ENCODE measurements at places on chromosomes 3 and 15.

DNA sequence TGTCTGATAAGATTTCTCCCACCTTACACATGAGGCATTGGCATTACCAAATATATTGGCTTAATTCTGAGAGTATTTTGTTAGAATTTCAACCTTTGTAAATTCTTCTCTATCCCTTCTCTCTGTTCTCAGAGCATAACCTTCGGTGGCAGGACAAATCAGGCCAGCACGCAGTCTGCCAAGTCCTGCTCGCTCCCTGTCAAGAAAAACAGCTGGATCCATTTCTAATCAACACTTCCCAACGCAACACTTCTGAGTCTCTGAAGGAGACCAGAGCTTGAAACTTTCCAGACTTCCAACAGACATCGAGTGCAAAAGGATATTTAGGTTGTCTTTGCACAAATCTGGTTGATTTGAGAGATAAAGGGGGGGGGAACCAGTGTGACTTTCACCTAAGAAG is 125.7 kb downstream of the SV2B start:
- DNase-seq: peak; percentile 78

- no peak for DNase-seq
Measured at GRCh38 chr3:45252826-45253225, 26.7 kb upstream of the TMEM158 start.

GRCh38 chr3:100606894-100607512 is 2.4 kb upstream of the ADGRG7 start:
- DNase-seq: no peak

GRCh38 chr15:59240036-59240435 is 33.4 kb downstream of the LDHAL6B start:
- DNase-seq: peak; percentile 21

- no peak for DNase-seq
Measured at GRCh38 chr3:39241561-39241960, 38.3 kb downstream of the CX3CR1 start.

DNA sequence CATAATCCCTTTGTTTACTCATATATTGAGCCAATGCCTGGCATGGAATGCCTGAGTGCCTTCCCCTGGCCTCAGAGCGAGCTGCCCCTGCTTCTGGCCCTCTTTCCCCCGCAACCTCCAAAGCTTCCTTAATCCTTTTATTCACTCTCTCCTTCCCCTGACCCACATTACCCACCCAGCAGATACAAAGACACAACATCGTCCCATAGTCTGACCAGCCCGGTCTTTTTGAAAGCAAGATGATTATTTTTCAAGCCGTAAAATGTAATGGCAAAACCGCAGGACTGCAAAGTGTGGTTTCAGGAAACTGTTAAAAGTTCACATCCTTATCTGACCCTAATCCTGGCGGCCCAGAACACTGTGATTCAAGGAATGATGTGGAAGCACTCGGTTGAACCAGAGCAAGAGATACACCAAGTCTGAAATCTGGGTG is 78.4 kb upstream of the LRTM1 start:
- DNase-seq: no peak

- DNase-seq: no peak
Measured at GRCh38 chr3:30924763-30925162, 30.3 kb upstream of the GADL1 start.

DNA sequence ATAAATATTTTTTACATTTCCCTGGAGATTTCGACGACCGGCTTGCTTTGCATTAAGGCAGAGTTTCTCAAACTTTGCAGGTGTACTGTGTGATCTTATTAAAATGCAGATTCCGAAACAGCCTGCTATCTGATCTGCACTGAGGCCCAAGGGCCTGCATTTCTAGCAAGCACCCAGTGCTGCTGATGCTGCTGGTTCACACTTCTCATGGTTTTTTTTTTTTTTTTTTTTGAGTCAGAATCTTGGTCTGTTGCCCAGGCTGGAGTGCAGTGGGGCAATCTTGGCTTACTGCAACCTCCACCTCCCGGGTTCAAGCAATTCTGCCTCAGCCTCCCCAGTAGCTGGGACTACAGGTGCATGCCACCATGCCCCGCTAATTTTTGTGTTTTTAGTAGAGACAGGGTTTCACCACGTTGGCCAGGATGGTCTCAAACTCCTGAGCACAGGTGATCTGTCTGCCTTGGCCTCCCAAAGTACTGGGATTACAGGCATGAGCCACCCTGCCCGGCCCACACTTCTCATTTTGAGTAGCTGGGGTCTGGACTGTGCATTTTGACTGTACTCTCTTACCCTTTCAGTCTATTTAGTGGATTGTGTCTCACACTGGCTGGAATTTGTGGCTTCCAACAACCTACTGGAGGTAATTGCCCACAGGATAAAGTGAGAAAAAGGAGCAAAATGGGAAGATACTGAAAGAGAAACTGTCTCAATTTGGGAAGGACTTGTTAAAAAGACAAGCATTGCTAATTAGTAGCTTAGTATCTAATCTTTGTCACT is 94.1 kb downstream of the ITPR1 start:
- no peak for DNase-seq

GRCh38 chr3:55484801-55485791 is 2.0 kb downstream of the WNT5A start:
- peak; percentile 78 for DNase-seq

- DNase-seq: no peak
Measured at GRCh38 chr3:112736805-112737566, 96.0 kb upstream of the CCDC80 start.

- DNase-seq: no peak
Measured at GRCh38 chr15:63308947-63309346, 31.5 kb downstream of the APH1B start.

- no peak for DNase-seq
Measured at GRCh38 chr3:71421475-71421819, 162.1 kb downstream of the FOXP1 start.
